ENCODE measurements at places on chromosomes 3 and 15.

- DNase-seq: no peak
Observed at GRCh38 chr3:187783098-187783497, 37.8 kb upstream of the BCL6 start.

DNA sequence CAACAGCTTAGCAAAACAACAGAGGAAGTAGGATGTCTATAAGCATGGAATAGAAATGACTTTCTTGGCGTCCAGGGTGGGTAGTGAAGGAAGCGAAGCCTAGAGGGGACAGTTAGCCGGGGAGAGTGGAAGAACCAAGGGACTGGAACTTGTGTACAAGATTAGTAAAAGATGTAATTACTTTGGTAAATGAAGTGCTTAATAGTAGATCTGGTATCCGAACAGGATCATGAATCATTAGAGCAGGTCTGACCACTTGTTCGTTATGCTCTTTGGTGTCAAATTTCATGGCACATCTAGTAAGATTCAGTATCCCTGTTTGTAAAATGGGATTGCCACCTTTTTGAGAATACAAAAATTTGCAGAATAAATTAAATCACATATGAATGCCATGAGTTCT is 112.5 kb upstream of the MLF1 start:
- DNase-seq: peak; percentile 67

- no peak for DNase-seq
Observed at GRCh38 chr3:66665021-66665695, 164.3 kb upstream of the LRIG1 start.

DNA sequence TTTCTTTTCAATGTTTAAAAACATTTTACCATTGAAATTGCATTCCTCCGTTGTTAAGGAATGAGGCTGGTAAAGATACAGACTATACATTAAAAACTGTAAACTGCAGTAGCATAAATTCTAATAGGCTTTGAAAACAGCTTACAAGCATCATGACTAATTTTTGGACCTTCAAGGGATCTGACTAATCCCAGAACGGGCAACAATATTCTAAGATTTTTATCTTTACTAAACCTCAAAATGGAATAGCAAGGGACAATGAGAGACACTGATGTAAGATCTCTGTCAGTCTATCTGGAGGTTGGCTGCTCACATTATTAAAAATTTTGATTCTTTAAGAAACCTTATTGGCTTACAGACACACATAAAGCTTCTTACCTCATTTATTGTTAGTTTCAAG is 74.7 kb downstream of the BTD start:
- DNase-seq: no peak

- DNase-seq: no peak
Observed at GRCh38 chr3:128215800-128216495, 62.7 kb downstream of the EEFSEC start.

- no peak for DNase-seq
Observed at GRCh38 chr3:176075491-176075890, 1121.8 kb downstream of the TBL1XR1 start.

DNA sequence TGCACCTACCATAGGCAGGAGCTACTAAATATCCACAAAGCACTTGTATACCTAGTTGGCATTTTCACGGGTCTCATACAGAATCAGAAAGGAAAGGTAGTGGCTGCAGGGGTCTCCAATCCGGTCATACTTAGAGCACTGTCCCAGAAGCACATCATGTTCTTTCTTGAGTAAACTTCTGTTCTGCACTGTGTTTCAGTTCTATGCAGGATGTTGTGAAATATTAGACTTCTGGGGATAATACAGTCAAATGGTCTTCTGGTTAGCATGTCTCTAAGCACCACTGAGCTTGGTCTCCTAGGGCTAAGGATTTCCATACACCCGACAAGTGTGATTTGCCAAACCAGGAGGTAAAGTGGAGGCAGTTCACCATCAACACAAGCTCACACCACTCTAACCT is 27.9 kb downstream of the MINDY4B start:
- no peak for DNase-seq

DNA sequence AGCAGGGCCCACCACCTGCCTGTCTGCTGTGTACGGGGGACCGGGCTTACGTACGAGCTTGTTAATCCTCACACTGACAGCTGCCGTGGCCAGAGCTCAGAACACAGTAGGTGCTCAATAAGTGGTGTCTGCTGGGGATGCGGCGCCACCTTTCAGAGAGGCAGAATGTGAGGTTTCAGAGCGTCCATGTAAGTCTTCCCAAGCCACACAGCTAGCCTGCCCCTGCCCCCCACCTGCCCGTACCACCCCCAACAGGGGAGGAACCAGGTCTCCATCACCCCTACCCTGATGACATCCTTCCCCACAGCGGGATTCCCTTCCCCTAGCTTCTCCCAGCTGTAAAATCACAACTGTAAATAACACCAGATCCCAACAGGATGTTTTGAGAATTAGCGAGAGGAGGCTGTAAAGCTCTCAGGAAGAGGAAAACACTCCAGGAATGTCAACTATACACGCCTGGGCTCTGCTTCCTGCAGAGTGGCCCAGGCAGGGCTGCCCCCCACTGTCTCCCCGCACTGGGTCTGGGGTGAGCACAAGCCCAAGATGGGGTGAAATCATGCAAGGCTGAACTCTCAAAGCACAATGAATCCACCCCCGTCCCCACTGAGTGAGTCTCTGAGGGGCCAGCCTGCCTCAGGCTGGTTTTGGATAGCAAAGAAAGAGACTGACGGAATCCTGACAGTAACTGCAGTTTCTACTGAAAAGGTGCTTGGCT is 250.1 kb upstream of the LYSMD4 start:
- no peak for DNase-seq

DNA sequence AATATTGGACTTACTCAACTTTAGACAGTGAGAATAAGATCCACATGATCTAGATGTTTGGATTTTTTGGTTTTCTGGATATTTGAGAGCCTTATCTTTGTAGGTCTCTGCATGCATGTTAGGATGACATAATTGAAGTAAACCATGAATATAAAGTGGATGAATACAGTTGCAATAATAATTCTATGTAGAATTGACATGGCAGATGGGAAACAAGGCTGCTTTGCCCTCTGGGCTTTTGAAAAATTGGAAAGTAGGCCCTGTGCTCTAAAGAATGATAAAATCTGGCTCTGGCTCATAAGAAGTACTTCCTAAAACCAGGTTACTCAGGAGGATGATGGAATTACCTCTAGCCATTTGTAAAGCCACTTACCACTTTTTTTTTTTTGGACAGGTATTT is 86.9 kb downstream of the ZNF609 start:
- DNase-seq: no peak
